Tibial artery (tissue), 4 donors: ENCODE measurements at places on chromosomes 4 and X.

DNA sequence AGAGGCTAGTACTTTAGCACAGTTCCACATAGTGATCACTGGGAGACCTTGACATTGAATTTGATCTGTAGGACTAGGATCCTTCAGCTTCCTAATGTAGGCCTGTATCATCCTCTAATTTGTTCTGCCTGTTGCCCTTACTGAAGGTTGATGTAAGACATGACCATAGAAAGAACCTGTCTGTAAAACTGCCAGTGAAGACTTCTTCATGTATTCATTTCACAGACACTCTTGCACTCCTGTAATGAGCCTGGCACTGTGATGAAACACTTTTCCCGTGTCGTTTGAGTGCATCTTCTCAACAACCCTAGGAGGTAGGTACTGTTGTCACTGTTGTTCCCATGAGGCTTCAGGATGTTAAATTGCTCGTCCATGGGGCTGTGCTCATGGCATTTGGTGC, 14.7 kb downstream of the RAB9A start:
- no peak for DNase-seq

GRCh38 chrX:6644411-6644810, 109.5 kb upstream of the VCX3A start:
- DNase-seq: no peak

- no peak for DNase-seq
Observed at GRCh38 chrX:71282514-71283402, 677 bp upstream of the NONO start.

DNA sequence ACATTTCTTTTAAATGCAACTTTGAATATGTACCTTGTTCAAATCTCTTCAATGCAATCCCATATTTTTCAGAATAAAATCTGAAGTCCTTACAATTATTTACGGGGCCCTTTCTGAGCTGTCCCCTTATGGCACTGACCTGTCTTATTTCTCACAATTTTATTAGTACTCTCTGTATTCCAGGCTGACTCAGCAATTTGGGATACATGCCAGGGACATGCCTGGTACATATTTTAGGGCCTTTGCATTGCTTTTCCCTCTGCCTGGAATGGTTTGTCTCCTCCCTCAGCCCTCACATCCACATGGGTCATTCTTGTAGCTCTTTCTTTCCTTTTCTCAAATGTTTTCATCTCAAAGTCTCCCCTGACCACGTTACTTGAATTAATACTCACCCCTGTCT, 172.2 kb upstream of the TECRL start:
- no peak for DNase-seq

DNA sequence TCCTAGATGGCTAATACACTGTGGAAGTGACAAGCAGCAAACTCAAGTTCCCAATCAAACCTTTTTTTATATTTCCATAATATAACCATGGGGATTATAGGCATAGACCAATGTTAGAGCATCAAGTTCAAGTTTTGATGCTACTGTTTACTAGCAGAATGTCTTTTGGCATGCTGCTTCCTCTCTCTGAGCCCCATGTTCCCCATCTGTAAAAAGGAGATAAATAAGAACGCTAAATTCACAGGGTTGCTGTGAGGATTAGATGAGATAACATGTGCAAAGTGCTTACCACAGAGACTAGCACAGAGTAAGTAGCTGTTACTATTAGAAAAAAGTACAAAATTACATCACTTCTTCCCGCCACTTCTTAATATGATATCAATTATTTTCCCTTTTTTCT, 18.0 kb downstream of the MBNL3 start:
- no peak for DNase-seq

- no peak for DNase-seq
Observed at GRCh38 chr4:188455062-188455752, 316.0 kb downstream of the TRIML1 start.

- DNase-seq: no peak
Observed at GRCh38 chr4:141643557-141643956, 7.2 kb downstream of the IL15 start.

DNA sequence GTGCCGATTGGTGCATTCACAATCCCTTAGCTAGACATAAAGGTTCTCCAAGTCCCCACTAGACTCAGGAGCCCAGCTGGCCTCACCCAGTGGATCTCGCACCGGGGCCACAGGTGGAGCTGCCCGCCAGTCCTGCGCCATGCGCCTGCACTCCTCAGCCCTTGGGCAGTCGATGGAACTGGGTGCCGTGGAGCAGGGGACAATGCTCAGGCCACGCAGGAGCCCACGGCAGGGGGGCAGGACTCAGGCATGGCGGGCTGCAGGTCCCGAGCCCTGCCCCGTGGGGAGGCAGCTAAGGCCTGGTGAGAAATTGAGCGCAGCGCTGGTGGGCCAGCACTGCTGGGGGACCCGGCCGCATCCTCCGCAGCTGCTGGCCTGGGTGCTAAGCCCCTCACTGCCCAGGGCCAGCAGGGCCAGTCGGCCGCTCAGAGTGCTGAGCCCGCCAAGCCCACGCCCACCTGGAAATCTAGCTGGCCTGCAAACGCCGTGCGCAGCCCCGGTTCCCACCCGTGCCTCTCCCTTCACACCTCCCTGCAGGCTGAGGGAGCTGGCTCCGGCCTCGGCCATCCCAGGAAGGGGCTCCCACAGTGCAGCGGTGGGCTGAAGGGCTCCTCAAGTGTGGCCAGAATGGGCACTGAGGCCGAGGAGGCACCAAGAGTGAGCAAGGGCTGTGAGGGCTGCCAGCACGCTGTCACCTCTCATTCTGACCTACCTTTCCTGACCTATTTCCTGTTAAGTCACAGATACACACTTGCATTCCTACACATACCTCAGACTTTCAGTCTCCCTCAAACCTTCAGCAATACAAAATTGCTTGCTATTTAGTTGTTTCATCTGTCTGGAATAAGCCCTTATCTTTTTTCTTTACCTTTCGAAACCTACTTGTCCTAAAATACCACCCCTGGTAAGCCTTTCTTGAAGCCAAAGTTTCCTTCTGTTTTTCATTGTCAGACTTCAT, 20.7 kb downstream of the UBE2K start:
- DNase-seq: no peak

DNA sequence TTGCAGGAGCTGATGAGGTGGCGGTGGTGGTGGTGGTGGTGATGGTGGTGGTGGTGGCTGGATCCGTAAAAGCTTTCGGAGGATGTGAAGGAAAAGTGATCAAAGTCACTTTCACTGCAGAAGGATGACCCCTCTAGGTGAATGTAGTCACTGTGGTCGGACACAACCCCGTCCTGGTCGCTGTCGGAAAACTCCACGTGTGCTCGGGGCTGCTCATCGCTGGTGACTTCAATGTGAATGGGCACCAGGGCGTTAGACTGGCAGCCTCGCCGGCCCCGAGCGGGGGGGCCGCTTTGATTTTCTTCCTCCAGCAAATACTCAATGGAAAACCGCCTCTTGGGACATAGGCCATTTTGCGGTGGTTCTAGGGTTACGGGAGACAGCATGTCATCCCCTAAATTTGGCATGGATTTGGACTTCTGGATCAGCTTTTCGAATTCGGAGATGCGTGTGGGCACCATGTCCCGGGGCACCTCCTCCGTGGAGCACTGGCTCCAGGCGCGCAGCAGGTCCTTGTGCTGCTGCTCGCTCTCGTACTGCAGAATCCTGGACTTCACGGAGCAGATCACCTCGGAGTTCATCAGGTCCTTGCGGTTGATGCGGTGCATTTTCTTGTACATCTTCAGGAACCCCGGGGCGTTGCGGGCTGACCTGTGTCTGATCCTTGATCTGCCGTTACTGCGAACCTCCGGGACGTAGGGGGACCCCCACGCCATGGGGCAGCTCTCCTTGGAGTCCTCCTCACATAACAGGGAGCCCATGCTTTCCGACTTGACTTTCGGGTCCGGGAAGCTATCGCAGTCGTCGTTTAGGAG, 88.3 kb upstream of the PDLIM3 start:
- no peak for DNase-seq

GRCh38 chr4:76459291-76459723, 24.3 kb downstream of the SHROOM3 start:
- no peak for DNase-seq

- no peak for DNase-seq
Observed at GRCh38 chr4:66956426-66956825, 588.9 kb downstream of the CENPC start.

- DNase-seq: peak; percentile 28
Observed at GRCh38 chr4:94603170-94603747, 151.5 kb downstream of the PDLIM5 start.

DNA sequence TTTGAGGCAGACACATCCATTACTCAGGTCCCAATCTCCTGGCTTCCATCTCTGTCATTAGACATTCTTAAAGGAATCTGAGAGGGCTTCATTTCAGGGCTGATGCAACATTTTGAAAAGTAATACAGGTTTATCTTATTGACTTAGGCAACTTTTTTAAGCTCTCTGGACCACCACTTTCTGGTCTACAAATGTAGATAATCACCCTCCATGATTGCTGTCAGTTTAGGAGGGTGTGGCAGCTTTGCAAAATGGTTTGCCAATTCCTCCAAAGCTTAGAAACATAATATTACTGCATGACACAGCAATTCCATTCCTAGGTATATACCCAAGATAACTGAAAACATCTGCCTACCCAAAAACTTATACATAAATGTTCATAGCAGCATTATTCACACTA, 77.6 kb downstream of the ARHGAP6 start:
- DNase-seq: no peak

- DNase-seq: no peak
Observed at GRCh38 chr4:88137112-88137511, 21.3 kb downstream of the ABCG2 start.

- DNase-seq: no peak
Observed at GRCh38 chr4:122701965-122702364, 30.5 kb upstream of the BBS12 start.

- peak; percentile 31 for DNase-seq
Observed at GRCh38 chrX:1419545-1420355, 27.8 kb upstream of the SLC25A6 start.

DNA sequence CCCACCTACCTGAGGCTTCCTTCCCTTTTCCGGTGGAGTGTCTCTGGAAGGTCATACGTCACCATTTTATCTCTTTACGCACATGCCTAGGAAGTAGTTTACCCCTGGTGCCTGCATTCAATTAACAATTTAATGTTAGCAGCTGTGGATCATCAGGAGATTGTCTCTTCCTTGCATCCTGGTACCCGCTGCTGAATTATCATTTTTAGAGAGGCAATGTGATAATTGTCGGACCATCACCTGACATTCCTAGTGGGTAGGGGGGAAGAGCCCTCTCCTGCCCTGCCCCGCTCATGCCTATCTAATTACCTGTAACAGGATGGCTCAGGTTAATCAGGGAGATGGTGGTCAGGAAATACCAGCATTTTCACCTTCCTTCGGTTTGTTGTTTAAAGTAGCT, 863.6 kb downstream of the RPA4 start:
- no peak for DNase-seq

DNA sequence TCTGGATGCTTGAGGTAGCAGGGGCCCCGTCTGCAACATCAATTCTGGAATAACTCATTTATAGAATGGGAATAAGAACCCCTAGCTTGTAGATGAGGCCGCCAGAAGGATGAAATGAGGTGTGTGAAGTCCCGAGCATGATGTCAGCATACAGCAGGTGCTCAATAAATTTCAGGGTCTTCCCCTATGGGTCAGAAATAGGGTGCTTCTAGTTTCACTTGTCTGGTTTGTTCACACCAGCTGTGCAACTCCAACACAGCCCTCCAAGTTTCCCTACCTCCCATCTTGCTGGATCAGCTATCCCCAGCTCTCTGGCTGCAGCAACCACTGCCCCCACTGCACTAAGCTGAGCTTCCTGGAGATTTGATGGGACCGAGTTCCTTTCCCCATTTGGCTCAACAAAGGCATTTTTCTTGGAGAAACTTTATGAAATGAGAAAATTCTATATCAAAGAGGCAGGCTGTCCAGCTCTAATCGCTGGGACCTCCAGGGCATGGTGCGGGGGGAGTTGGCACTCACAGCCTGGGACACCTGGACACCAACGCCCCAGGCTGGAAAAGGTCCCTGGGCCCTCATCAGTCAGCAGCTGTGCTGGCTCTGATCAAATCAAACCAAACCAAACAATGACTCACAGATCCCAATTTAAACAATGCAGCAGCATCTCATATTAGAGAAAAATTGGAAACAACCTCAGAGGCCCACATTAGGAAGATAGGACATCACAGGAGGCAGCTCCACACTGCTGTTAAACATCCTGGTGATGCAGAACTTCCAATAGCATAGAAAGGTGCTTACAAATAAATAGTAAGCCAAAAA, 13.3 kb downstream of the SLC2A9 start:
- no peak for DNase-seq

GRCh38 chr4:138707746-138708677, 307.6 kb upstream of the NOCT start:
- no peak for DNase-seq

DNA sequence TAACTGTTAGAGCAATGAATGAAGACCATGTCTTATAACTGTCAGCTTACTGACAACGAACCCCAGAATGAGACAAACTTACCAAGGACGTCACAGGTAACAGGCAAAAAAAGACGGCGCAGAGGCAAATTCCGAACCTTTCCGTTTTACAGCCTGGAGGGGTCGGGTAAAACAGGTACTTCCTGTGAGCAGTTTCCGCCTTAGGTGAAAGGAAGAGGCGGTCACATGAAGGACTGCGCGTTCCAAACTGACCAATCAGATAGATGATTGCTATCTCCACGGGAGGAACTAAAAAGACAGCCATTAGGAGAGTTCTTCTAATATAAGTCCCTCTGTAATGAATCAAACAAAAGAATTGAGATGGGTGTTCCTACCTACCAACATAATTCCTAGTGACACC, at the start of gene COX7B2:
TSS of gene COX7B2 (minus strand) at position 168 of the 400 bp plus-strand sequence. CDS start 174,053 bp downstream, outside the sequence.
- no peak for DNase-seq

GRCh38 chr4:168765726-168766125, 244.3 kb downstream of the CBR4 start:
- DNase-seq: peak; percentile 73

DNA sequence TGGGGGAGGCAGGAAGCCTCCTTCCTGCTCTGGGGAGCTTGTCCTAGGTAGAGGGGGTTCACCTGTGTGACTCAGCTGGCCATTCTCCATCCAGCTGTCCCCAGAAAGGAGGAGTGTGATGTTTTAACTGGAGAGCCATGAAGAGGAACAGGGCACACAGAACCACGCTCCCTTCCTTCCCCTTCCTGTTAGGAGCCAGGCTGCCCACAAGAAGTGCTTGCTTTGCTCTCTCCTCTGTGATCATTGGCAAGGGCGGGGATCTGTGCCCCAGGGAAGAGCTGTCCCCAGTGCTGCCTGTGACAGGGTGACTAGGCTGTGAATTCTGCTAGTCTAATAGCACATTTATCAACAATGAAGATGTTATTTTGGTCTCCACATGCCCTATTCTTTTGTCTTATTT, 169.6 kb upstream of the GATB start:
- no peak for DNase-seq

DNA sequence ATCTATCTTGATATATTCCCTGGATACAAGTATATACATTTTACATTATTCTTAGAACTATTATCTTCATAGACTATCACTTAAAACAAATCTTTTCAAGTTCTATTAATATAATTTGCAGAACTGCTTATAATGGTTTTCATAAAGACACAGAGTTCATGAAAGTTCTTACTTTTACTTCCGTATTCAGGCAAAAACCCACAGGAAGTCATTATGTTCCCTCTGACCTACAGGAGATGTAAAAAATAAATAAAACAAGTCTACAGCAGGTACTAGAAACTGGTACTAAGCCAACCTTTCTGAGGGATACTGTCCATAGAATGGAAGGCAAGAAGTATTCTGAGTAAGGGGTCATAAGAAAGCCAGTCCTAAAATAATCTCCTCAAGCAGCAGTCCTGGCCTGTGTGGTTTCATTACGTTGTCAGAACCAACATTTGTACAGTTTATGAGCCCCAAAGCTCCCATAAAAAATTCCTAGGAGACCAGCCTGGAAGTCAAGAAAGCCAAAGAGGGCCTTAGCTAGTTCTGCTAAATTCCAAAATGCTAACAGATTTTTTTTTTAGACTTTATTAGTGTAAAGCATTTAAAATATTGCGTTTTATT, 68.6 kb downstream of the CAMK2D start:
- no peak for DNase-seq

- DNase-seq: peak; percentile 73
Observed at GRCh38 chrX:102515975-102516941, at the start of gene TMSB15A. TSS of gene TMSB15A (minus strand) at chrX:102516739.
